ENCODE measurements at places on chromosomes 11 and 22.

- DNase-seq = no peak
These were observed 569.9 kb upstream of the CADM1 start for GRCh38 chr11:116073854-116074837.

DNA sequence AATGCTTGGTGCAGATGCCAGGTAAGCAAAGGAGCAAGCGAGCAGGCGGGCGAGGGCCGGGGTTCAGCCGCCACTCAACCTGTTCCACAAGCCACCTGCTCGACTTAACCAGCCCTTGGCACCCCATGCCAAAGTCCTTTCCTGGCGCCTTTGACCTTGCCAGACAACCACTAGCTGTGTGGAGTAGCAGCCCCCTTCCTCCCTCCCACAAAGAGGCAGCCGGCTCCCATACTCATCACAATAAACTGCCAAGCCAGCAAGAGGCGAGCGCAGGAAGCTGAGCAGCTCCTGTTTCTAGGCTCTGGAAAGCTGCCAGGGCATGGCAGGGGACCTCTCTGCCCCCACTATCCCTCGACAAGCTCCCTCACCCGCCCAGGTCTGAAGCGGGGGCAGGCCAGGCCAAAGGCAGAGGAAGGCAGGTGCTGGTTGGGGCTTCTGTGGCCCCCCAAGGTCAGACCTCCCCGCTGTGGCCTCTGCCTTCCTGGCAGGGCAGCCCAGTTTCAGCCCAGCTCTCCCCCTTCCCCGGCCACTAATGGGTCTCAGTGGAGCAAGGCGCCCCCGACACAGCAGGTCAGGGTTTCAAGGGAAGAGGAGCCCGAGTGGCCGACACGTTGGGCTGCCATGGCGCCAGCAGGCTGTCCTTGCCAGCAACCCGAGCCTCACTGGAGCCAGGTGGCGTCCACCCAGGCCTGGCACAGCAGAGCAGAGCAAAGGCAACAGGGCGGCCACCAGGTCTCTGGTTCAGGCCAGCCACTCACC is 15.3 kb downstream of the MACROD1 start:
- DNase-seq = no peak

GRCh38 chr11:102733232-102733875 is 8.6 kb upstream of the MMP8 start:
- peak; percentile 75 for DNase-seq

- DNase-seq = no peak
These were observed 19.6 kb downstream of the TUB start for GRCh38 chr11:8100605-8101004.

GRCh38 chr11:12906501-12906900 is 102.6 kb upstream of the RASSF10 start:
- DNase-seq = no peak

DNA sequence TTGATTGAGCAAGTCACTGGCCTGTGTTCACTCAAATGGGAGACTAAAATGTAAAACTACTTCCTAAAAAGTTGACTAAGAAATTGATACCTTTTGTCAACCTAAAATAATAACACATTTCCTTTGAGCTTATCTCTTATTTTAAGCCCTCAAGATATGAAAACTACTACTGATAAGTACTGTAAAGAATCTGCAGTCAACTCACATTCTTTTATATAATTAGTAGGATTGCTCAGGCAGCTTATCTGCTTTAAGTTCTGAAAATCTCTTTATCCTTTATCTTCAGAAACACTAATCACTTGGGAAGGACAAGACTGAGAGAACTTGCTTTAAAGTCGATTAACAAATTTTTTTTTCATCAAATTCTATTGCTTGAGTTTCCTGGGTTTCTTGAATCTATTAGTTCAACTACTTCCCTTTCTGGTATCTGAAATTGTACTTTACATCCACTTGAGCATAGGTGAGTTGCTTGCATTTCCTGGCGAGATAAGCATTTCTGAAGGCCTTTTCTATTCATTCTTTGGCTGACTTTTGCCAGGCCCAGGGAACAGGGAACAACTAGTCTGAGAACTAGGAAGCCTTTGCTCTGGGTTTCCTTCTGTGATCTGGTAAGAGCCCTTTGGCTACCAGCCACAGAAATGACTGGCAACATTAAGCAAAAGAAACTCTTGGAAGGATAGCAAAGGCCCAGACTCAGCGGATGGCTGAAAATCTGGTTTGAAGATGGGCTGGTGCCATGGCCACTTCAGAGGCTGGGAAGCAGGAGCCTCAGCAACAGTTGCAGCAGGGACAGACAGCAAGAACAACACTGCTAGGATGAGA is 19.3 kb upstream of the CSRP3 start:
- no peak for DNase-seq

DNA sequence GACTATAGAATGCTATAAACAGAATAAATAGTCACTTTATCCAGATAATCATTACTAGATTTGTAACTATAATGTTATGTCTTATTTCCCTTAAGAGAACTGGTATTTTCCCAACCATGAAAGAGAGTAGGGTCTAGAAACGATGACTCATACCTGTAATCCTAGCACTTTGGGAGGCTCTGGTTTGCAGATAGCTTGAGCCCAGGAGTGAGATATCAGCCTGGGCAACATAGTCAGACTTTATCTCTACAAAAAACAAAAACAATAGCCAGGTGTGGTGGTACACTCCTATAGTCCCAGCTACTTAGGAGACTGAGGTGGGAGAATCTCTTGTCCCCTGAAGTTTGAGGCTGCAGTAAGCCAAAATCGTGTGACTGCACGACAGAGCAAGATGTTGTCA is 30.9 kb downstream of the OR52A5 start:
- DNase-seq = no peak

- no peak for DNase-seq
These were observed 30.8 kb downstream of the PDGFB start for GRCh38 chr22:39214006-39214382.

- no peak for DNase-seq
These were observed 385.6 kb downstream of the DCDC1 start for GRCh38 chr11:30983776-30984441.

DNA sequence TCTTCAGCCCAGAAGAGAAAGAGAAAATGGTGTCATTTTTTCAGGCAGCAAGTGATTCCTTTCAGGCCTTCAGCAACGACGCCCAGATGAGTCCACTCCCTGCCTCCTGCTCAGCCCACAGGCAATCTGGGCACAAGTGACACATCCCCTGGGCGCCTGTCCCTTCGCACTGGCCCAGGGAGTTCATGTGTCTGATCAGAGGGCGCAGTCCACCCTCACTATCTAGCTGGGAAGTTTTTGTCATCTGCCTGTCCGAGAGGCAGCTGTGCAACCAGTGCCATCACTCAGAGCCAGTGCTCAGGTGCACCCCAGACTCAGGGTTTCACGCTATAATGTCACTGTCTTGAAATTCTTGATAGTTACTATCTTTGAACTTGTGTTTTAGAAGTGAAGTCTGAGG is 1.4 kb upstream of the KCNQ1OT1 start:
- DNase-seq = no peak

DNA sequence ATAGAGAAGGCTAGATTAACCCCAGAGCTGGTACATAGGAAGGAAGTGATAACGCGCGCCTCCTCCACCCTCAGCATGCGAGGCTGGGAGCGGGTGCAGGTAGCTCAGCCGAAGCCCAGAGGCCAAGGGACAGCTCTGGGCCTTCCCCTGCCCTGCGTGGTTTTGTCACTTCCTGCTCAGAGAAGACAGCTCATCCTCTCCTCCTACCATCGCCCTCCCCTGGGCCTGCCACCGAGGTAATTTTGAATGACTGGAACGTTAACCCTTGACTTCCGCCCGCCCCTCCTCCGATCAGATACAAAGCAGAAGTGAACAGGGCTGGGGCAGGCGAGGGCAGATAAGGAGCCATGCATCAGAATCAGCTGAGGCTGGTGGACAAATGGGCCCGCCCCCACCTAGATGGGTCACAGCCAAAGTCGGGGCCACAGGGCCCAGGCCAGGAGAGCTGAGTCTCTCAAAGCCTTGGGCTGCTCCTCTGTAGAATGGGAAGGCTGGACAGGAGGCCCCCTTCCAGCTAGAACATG is 1.6 kb downstream of the RAC2 start:
- peak; percentile 95 for DNase-seq

GRCh38 chr11:120612513-120613263 is 101.1 kb downstream of the GRIK4 start:
- no peak for DNase-seq

Measured in activated CD4-positive, alpha-beta T cell treated with anti-CD3 and anti-CD28 coated beads for 48 hours (primary cell).